ENCODE measurements at places on chromosomes 4 and X.

GRCh38 chrX:139972629-139973624, 7.6 kb upstream of the CXorf66 start:
- DNase-seq = no peak

DNA sequence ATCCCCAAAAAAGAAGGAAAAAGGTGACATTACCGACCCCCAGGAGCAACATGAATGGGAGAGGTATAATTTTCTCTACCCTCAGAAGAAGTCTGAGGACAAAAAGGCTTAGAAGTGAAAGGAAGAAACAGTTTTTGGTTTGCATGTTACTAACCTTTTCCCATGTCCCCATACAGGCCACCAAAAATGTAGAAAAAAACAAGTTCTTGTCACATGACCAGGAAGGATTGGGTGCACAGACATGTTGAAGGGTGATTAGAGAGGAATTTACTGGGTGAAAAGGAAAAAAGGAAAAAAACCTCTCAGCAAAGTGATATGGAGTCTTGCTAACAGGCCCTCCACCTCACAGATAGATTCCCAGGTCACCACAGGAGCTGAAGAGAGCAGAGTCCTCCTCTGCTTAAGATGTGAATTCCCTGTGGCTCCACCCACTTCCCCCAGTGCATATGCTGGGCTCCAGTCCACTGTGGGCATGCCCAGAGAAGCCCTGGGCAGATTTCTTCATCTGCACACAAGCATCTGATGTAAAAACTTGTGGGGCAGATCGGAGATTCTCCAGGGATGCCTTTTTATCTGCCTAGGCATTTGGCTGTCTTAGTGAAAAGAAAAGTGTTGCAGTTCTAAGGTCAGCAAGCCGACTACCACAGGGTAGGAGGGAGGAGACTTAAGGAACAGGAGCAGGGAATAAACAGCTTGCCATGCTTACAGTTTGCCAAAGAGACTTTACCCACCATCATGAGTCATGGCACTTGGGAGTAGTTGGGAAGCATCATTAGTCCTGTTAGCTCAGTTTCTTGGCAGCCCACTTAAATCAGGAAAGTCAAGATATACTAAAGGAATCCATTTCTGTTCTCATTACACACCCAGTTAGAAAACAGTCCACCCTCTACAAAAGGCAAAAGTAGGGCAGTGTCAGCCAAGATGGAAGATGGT, 25.0 kb upstream of the PASD1 start:
- DNase-seq = no peak

- DNase-seq = no peak
These were observed 460.3 kb downstream of the GBA3 start for GRCh38 chr4:23153076-23153475.

DNA sequence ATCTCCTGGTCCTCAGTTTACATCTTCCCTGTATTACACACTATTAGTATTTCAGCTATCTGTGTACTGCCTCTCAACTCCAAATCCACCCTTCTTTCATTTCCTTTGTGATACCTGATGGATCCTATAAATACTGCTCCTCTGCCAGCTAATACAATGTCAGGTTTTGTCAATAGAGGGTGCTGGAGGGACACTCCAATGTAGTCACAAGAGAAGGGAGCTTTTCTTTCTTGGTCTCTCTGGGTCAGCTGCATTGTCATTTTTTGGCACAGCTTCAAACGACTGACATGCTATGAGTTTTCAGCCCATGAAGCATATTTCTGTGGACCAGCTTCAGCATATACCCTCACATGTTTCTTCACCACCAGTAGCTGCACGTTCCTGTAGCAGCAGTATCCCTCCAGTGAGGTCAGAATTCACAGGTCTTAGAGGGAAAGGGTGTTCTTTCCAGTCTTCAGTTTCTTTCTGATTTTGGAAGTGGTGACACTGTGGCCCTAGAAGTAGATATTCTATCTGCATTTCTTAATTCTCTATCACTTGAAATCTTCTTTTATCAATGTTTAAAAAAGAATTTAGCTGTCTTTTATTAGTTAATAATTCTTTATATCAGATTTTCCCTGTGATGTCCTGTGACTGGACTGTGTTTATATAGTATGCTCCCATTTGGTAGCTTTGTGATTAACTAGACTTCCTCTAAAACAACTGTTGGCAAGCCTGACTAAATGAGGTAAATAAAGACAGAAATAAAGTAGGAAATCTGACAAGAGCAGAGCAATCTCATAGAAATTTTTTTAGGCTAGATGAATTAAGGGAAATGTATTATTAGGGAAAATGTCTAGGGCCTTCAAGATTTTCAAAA, 60.6 kb downstream of the GABRA2 start:
- DNase-seq = no peak

DNA sequence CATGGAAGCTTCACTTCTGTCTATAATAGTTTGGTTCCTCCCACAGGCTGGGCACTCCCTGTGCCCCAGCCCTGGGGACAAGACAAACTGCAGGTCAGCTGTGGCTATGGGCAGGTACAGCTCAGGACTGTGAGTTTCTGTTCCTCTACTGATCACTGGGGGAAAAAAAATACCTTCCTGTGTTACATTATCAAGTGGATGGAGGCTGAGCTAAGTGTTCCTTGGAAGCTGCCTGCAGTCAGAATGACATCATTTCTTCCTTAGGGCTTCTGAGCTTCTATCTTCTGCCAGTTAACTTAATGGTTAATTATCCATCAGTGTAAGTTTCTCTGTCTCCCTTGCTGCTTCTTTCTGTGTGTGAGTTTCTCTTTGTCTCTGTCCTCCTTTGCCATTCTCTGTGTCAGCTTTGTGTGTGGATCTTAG, 4.6 kb downstream of the RAB33A start:
- no peak for DNase-seq
